Activated CD4-positive, CD25-positive, alpha-beta regulatory T cell (primary cell): ENCODE measurements at places on chromosomes 6 and 20.

DNA sequence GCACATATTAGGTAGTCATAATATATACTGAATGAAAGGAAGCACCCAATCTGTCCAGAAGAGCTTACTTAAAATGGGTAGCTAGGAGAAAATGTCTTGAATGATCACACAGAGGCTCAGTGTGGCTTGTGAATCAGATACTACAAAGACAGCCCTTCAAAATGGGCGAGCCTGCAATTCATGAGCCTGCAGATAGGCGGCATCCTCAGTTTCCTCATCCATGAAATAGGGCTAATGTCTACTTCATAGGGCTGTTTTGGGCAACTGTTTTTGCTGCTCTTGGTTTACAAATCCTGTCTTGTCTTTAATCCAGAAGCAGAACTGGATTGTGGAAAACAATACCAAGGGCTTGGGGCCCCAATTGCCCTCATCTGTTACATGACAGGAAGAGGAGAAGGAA lies 129.3 kb upstream of the KCNK16 start:
- no peak for DNase-seq

- DNase-seq = no peak
These were observed 128.1 kb upstream of the STMND1 start for GRCh38 chr6:16973545-16974386.

GRCh38 chr6:166989427-166990032 lies 9.7 kb upstream of the CEP43 start:
- DNase-seq = peak; percentile 24

DNA sequence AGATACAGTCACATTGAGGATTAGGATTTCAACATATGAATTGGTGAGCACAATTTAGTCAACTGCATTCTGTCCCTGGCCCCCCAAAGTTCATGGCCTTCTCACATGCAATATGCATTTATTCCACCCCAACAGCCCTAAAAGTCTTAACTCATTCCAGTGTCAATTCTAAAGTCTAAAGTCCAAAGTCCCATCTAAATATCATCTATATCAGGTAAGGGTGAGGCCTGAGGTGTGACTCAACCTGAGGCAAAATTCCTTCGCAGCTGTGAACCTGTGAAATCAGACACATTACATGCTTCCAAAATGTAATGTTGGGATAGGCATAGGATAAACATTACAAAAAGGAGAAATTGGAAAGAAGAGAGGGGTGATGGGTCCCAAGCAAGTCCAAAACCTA lies 27.8 kb downstream of the CLIC5 start:
- DNase-seq = no peak

DNA sequence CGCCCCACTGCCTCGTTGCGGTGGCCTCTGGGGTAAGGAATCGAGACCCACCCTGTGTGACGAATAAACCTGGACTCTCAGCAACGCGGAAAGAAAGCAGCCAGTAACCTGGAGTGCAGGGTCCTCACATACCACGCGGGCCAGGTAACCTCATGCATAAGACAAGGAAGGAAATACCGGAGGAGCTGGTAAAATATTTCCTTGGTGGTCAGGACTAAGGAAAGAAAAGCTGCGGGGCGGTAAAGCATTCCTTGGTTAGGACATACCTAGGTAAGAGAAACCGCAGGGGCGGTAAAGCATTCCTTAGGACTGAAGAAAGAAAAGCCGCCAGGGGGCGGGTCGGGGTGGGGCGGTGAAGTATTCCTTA lies 80.7 kb downstream of the SYTL3 start:
- no peak for DNase-seq

DNA sequence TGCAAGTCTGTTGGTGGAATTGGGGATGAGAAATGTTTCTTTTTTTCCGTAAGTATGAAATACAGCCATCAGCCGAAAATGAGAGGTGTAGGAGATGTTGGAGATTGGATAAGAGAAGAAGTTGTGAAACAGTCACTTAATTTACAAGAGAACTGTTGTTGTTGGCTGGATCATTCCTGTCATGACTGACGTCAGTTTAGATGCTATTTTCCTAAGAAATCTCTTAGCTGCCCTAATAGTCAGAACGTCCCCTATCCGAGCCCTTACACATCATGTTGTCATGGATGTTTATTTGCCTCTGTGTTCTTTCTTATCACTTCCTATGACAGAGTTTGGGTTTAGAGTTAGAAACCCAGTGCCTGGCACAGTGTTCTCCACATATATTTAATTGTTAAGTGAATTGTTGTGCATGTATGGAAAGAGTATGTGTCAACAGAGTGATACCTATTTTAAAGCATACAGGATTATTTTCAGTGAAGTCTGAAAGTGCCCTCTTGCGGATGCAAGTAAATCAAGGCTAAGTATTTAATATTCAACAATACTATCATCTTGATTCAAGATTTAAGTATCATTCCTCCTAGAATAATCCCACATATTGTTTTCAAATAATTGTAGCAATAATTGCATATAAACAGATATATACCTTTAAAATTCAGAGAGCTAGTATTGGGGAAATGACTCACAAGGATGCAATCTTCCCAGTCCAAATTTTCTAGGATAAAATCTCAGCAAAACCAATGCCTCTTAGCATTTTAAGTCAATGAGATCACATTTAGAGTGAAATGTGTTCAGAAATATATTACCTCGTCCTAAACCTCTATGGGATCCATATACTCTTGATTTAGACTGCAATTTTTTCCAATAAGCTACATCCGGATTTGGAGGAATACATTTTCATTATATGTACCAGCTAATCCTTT lies 309.9 kb upstream of the NOX3 start:
- no peak for DNase-seq

DNA sequence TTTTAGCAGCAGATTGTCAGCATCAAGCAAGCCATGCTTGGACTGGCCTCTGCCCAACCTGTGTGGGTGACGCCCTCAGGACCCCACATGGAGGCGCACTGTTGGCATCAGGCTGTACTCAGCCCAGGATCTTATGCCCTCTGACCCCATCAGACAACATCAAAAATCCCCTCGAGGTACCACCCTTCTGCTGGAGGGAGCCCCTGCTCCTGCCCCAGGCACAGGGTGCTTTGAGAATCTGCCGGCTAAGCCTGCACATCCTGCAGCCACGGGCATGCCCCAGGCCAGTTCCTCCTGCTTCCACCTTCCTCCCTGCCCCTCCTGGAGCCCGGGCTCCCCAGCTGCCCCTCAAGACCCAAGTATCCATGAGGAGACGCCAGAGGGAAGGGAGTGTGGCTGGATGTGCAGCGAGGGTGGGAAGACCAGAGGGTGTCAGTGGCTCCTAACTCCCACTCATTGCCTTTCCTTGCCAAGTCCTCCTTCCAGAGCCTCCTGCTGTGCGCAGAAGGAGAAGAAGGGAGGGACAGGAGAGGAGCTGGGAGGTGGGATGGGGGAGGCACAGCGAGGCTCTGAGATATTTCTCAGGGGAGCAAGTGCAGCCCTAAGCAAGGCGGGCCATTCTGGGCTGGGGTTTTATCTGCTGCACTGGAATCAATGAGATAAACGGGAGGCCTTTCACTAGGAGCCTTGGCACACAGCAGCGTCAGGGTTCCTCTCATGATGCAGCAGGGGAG lies 77.4 kb upstream of the CST7 start:
- no peak for DNase-seq

DNA sequence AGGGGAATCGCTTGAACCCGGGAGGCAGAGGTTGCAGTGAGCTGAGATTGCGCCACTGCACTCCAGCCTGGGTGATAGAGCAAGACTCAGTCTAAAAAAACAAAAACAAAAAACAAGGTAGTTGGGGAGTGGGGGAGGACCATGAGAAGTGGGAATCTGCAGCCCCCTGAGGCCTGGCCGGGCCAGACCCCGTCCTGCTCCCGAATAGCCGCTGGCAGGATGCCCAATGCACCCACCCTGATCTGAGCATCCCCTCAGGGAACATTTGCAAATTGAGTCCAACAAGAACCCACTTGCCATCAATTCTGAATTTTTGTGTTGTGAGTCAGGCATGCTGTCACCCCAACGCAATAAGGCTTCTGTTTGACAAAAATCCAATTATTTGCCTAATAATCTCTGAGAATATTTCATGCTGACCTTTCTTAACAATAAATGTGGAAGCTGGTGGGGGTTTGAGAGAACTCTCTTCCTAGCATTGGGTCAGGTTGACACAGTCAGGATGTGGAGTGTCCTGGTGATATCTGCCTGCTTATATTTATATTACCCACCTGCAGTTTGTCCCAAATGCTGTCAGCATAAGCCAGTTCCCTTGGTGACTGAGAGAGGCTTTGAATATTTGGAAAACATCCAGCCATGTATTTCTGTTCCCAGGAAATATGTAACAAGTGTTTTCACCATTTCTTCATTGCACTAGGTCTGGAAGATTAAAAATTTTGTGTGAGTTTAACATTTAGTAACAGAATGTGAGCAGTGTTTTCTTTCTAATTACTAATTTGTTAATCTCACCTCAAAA lies 28.4 kb upstream of the FRMD1 start:
- no peak for DNase-seq

DNA sequence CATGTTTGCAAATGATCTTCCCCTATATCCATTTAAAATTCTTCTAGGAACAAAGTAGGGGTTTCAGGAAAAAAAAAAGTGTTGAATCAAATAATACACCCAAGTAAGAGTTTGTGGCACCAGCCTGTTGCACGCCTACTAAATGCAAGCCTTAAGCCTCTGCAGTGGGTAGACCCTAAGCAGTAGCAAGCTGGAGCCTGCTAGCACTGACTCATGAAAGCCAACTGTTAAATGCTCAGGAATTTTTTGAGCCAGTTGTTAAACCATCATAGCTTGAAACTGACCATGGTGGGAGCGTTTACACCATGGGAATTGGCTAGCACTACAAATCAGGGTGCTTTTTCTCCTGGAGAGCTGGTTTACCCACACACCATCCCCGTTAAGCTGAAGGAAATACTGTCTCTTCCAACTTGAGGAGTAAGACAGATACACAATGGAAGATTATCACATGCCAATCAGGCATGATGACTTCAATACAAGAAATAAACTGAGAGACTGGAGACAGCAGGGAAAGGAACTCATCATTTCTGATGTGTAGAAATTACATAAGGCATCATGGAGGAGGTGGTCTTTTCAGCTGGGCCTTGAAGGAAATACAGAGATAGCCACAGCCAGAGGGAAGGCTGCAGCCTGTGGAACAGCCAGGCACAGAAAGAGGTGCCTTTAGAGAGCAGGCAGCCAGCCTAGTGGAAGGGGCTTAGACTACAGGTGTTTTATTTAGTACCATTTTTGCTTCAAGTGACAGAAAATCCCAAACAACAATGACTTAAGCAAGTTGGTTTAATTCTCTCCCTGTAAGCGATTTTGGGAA lies 110.8 kb downstream of the SNX5 start:
- DNase-seq = no peak

GRCh38 chr6:42978487-42978838 lies 518 bp downstream of the PEX6 start:
- DNase-seq = no peak
